ENCODE measurements at places on chromosomes 3 and 15. TPM values are rescaled to one million over a fixed set of nuclear protein-coding genes. Genes with fewer than 3 reads are reported as not detected.

Gene RPP25
- 21.4 TPM for total RNA-seq

Gene PLSCR4
- 7.0 TPM for total RNA-seq

Gene SMCO1
- not detected for total RNA-seq

Gene SERPINI1
- 1.9 TPM for total RNA-seq

Gene PLXNB1
- 10.5 TPM for total RNA-seq

Gene COPG1
- 86.4 TPM for total RNA-seq

Gene NIPA2
- total RNA-seq: 114 TPM

Gene CACNA1D
- 0.49 TPM for total RNA-seq

Gene LMOD3
- not detected for total RNA-seq

Gene SLC9C1
- not detected for total RNA-seq

Gene APOD
- total RNA-seq: 0.82 TPM

Gene CCNB2
- total RNA-seq: 103 TPM

Gene THAP10
- 4.8 TPM for total RNA-seq

Gene SLC30A4
- 1.6 TPM for total RNA-seq

Gene SEMA7A
- total RNA-seq: 2.9 TPM

Gene EPHA3
- total RNA-seq: not detected

Gene BCL2A1
- 18.7 TPM for total RNA-seq

Gene CPNE9
- 0.10 TPM for total RNA-seq

Gene ATP13A5
- total RNA-seq: not detected

Gene OPA1
- 29.7 TPM for total RNA-seq

Gene GNAT1
- not detected for total RNA-seq

Gene C3orf20
- total RNA-seq: 0.03 TPM

Gene CPA3
- total RNA-seq: not detected

Gene HYAL2
- total RNA-seq: 25.0 TPM

Gene SH3GL3
- 0.46 TPM for total RNA-seq

Gene ELL3
- total RNA-seq: 1.3 TPM

Gene AGBL1
- not detected for total RNA-seq

Gene ZNF860
- 1.2 TPM for total RNA-seq

Gene BCHE
- total RNA-seq: 1.2 TPM

Gene CDV3
- total RNA-seq: 120 TPM

Gene RAD54L2
- 3.8 TPM for total RNA-seq

Gene IQCF5
- not detected for total RNA-seq

Gene AP3B2
- total RNA-seq: 0.49 TPM

Gene SEMA5B
- total RNA-seq: 0.43 TPM

Gene PP2D1
- total RNA-seq: not detected

Gene SATB1
- total RNA-seq: 0.14 TPM

Gene GPX1
- 300 TPM for total RNA-seq

Gene P2RY13
- total RNA-seq: not detected

Gene ATP13A4
- not detected for total RNA-seq

Gene KBTBD13
- not detected for total RNA-seq

Gene SLC24A5
- not detected for total RNA-seq

Gene PDCD10
- total RNA-seq: 62.7 TPM

Gene EFCC1
- total RNA-seq: not detected

Data from A549 treated with RU486 at 1 μM for 4 hours (cell line).